Ovary (tissue), 10 donors: ENCODE measurements at places on chromosomes 11 and 22. TPM values are rescaled to one million over a fixed set of nuclear protein-coding genes. Genes with fewer than 3 reads are reported as not detected.

FERMT3 gene
- polyA plus RNA-seq, result 6.4 TPM

LDHA gene
- 130 TPM for polyA plus RNA-seq

OR8G1 gene
- not detected for polyA plus RNA-seq

RAB38 gene
- 4.0 TPM for polyA plus RNA-seq

MYO18B gene
- 0.16 TPM for polyA plus RNA-seq

KRTAP5-2 gene
- not detected for polyA plus RNA-seq

SAA2 gene
- 0.10 TPM for polyA plus RNA-seq

PDE3B gene
- 0.98 TPM for polyA plus RNA-seq

SCT gene
- not detected for polyA plus RNA-seq

SAA4 gene
- not detected for polyA plus RNA-seq

RFPL3 gene
- 0.06 TPM for polyA plus RNA-seq

C11orf97 gene
- not detected for polyA plus RNA-seq

OR2AG2 gene
- polyA plus RNA-seq, result 0.03 TPM

NXPE2 gene
- 0.10 TPM for polyA plus RNA-seq

MUC15 gene
- not detected for polyA plus RNA-seq

UCP2 gene
- polyA plus RNA-seq, result 4.9 TPM

IRAG1 gene
- polyA plus RNA-seq, result 70.6 TPM

WT1 gene
- polyA plus RNA-seq, result 56.0 TPM

TTLL1 gene
- 13.7 TPM for polyA plus RNA-seq

OR8D4 gene
- polyA plus RNA-seq, result not detected

NEFH gene
- polyA plus RNA-seq, result 7.2 TPM

ALKBH8 gene
- 6.6 TPM for polyA plus RNA-seq

A4GALT gene
- 12.1 TPM for polyA plus RNA-seq

MYBPC3 gene
- polyA plus RNA-seq, result 0.05 TPM

JAM3 gene
- 43.1 TPM for polyA plus RNA-seq

PRSS23 gene
- polyA plus RNA-seq, result 129 TPM

OR6A2 gene
- not detected for polyA plus RNA-seq

PDE2A gene
- 17.6 TPM for polyA plus RNA-seq

NAALAD2 gene
- polyA plus RNA-seq, result 3.2 TPM

TSPAN32 gene
- polyA plus RNA-seq, result 1.3 TPM

MS4A4A gene
- polyA plus RNA-seq, result 46.4 TPM

FAM227A gene
- polyA plus RNA-seq, result 0.72 TPM

PATE4 gene
- polyA plus RNA-seq, result not detected

CBY1 gene
- 84.0 TPM for polyA plus RNA-seq
